Activated naive CD4-positive, alpha-beta T cell (primary cell): ENCODE measurements at places on chromosomes 13 and 19.

DNA sequence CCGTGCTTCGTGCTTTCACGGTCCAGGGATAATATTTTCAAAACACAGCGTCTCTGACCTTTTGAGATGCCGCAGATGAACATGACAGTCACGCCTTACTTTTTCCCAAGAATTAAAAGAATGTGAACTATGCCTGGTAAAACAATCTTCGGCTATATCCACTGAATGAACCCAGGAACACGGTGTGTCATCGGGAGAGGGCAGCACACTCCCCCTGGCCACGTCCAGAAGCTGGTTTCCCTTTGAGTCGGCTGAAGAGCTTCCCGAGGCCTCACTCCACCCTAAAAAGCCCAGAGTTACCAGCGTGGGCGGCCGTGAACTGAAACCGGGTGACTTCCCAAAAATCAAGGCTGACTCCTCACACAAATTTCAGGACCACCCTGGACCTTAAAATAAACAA is 22.9 kb upstream of the SHISA2 start:
- no peak for DNase-seq

DNA sequence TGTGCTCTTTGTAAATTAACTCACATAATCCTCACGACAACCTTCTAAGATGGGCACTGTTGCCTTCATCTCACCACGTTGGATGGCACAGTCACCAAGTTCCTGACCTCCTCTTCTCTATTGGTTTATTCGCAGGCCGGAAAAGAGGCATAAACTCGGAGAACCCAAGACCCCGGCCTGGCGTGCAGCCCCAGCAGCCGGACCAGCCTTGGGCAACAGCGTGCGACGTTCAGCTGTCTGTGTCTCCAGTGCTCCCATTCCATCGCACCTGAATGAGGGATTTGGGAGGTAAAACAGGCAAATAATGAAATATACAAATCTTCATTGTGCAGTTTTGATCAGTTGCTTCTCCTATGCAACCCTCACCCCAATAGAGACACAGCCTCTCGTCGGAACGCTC is 34.5 kb upstream of the GAS6 start:
- DNase-seq, result no peak

DNA sequence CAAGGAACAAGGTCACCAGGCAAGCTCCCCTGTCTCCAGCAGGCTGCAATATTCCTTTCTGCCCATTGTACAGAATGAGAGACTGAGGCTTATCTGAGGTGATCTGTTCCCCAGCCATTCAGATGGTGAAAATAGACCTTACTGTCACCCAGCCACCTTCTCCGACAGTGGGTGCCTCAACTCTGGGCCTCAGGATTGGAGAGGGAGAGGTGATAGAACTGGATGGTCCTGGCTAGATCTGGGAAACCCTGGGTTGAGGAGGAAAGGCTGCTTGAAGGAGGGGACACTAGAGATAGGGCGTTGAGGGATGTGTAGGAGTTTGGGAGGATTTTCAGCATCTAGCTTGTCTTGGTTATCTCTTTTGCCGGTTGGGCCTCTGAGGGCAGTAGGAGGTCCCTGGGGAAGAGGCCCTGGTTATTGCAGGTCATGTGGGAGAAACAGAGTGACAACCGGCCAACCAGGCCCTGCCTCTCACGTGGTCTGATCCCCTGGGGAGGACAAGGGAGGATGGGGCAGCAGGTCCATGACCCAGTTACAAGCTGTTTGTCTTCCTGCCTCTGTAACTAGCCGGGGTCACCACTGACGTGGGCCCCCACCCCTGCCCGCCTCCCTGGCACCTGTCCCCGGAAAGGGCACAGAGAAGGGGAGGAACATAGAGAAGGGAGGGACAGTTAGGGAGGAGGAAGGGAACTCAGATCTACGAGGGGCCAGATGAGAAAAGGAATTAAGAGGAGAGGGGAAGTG is 8.2 kb downstream of the NFIC start:
- DNase-seq, result no peak

- no peak for DNase-seq
Measured at GRCh38 chr19:15623711-15624318, 8.8 kb downstream of the CYP4F8 start.

- no peak for DNase-seq
Measured at GRCh38 chr19:33285441-33285927, 16.9 kb downstream of the CEBPA start.

DNA sequence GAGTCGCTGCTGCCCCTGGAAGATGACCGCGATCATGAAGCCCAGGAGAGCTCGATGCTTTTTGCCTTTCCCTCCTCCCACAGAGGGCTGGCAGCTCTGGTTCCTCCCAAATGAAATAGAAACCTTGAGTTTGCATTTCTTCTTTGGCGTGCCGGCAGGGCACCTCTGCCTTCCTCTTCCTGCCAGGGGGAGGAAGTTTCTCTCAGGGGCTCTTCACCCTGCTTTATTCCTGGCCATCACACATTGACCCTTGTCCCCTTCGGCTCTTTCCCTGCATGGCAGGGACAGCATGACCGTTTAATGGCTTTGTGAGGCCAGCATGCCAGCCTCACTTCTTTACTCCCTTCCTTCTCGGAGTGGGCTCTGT is 47.9 kb downstream of the ACTN4 start:
- DNase-seq, result no peak

- DNase-seq, result no peak
Measured at GRCh38 chr13:96817336-96817941, 176.8 kb downstream of the OXGR1 start.

DNA sequence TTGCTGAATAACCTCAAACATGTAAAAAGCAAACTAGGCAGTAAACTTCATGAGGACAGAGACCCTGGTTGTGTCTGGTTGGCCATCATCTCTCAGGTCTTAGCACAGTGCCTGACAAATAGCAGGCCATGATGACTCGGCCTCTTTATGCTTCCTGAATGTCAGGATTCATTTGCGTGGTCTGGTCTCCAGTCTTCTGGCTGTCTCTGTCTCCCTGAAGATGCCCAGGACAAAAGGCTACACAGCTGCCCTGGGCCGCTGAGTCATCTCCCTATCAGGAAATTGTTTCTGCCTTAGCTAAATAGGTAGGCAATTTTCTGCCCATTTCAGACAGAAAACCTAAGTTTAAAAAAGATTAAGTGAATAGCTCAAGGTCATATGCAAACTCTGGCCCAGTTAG is 84.1 kb upstream of the FNDC3A start:
- DNase-seq, result no peak

DNA sequence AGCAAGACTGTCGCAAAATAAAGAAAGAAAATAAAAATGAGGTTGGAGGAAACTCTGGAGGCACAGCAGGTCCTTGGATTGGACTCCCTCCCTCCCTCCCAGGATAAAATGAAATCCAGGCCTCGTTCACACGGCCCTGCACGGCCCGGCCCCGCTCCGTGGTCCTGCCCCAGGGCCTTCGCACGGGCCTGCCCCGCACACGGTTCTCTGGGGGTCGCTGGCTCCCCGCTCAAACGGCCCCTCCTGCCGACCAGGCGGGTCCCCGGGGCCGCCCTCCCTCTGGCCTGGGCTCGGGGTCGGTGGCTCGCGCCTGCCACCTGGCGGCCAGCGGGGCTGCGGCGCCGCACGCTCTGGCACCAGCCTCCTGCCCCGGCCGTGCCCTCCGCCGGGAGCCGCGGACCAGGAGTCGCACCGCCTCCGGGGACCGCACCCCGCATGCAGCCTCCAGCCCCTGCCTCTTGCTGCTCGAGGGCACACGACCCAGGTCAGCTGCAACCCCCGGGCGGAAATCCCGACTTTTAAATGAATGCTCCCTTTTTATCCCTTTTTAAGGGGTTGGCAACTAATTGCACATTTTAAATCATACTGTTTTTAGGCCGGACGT is 1.5 kb upstream of the WDR18 start:
- DNase-seq, result peak; percentile 74

GRCh38 chr13:32334671-32335070 is 19.4 kb downstream of the BRCA2 start:
- no peak for DNase-seq

DNA sequence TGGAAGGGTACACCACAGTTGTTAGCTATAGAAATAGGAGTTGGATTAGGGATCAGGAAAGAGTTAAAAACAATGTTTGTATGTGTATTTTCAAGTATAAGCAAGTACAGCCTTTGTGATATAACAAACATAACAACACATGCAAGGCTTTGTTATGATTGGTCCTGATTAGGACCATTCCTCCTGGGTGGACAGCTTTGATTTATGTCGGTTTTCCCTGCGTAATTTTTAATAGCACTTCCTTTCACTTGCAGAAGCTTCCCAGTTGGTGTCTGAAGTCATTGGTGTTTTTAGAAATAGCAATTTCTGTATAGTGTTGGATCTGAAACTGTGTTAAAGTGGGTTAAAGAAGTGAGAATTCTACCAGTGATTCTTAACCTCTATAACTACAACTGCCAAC is 10.0 kb downstream of the FNDC3A start:
- DNase-seq, result no peak

DNA sequence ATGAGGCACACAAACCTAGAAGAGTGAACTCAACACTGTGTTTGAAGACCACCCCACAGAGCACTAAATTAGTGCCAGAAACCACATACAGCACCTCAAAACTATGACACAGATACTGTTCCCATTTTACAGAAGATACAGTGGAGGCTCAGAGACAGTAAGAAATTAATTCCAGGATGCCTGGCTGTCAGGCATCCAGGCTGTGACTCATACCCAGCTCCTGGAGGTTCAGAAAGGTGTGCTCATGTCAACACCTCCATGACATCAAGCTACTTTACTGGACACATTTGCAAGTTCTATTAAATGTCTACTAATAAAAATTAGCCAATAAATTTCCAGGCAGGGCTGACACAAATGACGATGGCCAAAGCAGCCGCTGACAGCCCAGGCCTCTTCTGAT is 176.3 kb downstream of the ABCC4 start:
- DNase-seq, result no peak
